ENCODE measurements at places on chromosomes 11 and 22.
A peak's percentile ranks its signal among the peaks of the same experiment; 100 is the strongest.

- no peak for DNase-seq
Observed at GRCh38 chr11:12150831-12151382, 40.5 kb downstream of the MICAL2 start.

- DNase-seq = no peak
Observed at GRCh38 chr11:103826856-103827255, 209.6 kb upstream of the DDI1 start.

GRCh38 chr11:85988780-85989179 is 80.1 kb downstream of the PICALM start:
- DNase-seq = no peak

- DNase-seq = no peak
Observed at GRCh38 chr11:43872995-43873394, 7.6 kb upstream of the ALKBH3 start.

- DNase-seq = no peak
Observed at GRCh38 chr11:16403851-16404250, 47.5 kb upstream of the SOX6 start.

DNA sequence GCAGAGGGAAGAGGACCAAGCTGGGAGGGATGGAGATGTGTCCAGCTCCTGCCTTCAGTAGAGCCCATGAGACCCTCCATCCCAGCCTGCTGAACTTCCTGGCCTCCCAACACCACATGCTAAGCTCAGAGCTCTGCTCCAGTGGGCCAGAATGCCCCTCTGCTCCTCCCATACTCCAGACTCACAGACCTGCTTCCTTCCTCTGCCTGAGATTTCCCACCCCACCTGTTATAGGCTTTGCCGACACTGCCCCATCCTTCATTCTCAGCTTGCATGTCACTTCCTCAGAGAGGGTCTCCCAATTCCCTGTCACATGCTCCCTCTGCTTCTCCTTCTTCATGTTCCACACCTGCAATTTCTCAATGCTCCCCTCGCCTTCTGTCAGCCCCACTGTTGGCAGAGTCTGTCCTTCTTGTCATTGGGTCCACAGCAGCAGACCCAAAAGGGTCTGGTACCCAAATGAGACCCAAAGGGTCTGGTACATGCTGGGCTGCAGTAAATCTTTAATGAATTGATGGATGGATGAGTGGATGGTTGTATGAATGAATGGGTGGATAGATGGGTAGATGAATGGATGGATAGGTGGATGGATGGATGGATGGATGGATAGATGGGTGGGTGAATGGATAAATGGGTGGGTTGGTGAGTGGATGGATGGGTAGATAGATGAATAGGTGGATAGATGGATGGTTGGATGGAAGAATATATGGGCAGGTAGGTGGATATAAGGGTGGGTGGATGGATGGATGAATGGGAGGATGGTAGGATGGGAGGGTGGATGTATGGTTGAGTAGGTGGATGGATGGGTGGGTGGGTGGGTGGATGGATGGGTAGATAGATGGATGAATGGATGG is 105.3 kb upstream of the FGF3 start:
- DNase-seq = no peak

GRCh38 chr11:17952487-17952886 is 60.4 kb downstream of the SERGEF start:
- DNase-seq = no peak

- DNase-seq = no peak
Observed at GRCh38 chr11:118921929-118922744, 3.6 kb downstream of the BCL9L start.

- no peak for DNase-seq
Observed at GRCh38 chr11:124150684-124151083, 32.5 kb upstream of the OR10D3 start.

DNA sequence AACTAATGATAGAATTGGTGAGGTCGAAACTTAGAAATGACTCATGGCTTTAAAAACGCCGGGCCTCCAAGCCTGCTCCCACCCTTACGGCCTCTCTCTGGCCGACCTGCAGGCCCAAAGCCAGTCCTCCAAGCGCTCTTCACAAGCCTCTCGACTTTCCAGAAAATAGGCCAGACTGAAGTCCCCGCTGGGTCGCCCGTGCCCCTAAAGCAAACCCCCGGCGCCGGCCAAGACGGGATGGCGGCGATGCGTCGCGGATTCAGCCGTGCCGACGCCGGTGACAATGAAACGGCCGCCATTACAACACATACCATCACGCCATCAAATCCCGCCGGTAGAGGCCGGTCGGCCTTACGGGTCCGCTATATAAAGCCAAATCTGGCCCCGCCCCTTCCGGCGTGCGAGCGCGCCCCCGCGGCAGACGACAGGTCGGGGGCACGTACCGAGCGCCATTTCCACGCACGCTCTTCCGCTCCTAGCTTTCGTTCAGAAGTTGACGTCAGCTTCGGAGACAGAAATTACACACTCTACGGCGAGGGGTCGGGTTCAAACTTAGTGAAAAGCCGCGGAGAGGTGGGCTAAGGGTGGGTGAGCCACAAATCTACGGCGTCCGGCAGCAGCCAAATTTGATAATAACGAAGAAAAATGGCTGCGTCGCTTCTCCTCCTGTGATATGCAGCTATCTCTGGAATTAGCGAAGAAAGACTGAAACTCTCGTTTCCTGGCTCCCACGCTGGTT is at the start of gene RPL3:
Gene RPL3, minus strand, starts transcription at position 340 of the 739 bp plus-strand sequence. Its CDS starts 26 bp downstream, at position 314.
- peak; percentile 98 for DNase-seq

- no peak for DNase-seq
Observed at GRCh38 chr22:21862386-21863245, 4.8 kb downstream of the MAPK1 start.

GRCh38 chr22:43880541-43880991 is 11.2 kb downstream of the PNPLA5 start:
- no peak for DNase-seq

DNA sequence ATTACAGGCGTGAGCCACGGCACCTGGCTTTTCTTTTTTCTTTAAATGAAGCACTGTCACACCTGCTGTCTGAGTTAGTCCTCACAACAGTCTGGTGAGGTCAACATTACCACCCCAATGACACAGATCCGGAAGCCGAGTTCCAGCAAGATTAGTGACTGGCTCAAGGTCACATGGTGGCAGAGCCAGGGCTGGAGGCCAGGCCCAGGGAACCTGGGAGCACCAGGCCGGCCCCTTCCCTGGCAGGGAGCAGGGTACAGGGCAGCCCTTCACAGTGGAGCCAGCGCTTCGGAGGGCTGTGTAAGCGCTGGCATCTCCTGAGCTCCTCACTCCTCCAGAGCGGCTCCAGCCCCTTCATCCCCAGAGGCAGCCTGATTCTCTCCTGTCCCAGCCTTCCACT is 118.7 kb downstream of the ST3GAL4 start:
- DNase-seq = no peak

DNA sequence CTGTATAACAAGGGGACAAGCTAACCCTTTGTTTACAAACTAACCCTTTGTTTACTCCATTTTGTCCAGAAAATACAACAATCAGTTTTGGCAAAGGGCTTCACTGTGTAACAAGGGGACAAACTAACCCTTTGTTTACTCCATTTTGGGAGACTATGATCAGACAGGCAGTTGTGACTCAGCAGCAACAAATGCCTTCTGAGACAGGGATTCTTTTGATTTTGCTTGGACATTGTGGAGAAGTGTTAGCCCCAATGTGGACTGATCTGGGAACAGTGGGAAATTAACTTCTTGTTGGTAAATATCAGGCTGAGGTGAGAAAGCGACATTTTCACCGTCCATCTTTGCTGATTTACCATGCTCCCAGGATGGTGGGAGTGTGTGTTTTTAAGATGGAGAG is 983 bp downstream of the EHF start:
- DNase-seq = no peak

- DNase-seq = no peak
Observed at GRCh38 chr11:133981156-133981555, 24.4 kb upstream of the IGSF9B start.

DNA sequence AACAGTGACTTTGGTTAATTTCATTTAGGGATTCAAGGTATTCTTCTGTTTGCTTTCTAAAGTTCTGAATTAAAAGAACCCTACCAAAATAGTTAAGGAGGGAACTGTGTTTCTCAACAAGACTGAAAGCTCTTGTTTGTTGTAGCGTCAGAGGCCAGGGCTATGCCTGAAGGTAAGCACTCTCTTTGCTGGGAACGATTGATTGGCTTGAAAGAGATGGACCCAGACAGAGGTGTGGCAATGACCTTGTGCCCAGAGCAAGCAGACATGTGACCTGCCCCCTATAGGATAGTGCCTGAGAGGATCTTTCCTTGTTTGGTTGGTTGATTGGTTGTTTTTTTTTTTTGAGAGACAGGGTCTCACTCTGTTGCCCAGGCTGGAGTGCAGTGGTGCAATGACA is 68.3 kb upstream of the CECR2 start:
- no peak for DNase-seq

DNA sequence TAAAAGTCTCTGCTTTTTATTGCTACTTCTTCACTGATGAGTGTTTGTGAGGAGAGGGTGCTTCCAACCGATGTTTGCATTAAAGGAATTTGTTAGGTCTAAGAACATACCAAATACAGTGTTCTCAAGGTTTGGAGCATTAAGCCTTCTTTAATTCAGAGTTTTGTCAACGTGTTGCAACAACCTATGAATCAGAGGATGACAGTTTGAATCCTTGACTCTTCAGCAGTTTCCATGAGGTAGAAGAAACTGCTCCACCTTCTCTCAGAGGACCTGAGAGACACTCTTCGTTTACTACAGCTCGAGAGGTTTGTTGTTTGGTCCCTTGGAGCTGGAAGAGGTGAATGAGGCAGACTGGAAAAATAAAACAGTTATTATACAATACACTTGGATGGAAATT is 55.7 kb downstream of the NCAM1 start:
- DNase-seq = no peak

- no peak for DNase-seq
Observed at GRCh38 chr22:46748908-46749675, 11.0 kb upstream of the CERK start.

DNA sequence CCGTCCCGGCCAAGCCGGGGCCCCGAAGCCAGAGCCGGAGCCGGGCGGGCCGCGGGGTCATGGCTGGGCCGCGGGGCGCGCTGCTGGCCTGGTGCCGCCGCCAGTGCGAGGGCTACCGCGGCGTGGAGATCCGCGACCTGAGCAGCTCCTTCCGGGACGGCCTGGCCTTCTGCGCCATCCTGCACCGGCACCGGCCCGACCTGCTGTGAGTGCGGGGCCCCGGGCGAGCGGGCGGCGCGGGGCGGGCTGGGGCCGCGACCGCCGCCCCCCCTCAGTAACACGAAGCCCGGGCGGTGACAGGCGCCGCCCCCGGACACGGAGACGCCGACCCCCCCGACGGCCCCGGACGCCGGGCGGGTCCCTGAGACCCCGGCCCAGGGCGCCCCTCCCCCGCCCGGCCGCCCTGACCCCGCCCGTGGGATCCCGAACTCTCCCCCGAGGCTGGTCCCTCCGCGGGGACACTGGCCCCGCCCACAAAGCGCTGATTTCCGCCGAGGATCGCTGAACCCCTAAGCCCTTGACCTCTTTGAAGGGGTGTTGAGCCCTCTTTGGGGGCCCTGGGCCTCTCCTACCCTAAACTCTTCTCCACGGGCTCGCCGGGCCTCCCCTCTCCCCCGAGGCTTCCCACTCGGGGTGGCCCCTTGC is 389 bp downstream of the MICALL1 start:
- no peak for DNase-seq

GRCh38 chr22:46148816-46149511 is 1.4 kb upstream of the PPARA start:
- DNase-seq = no peak

DNA sequence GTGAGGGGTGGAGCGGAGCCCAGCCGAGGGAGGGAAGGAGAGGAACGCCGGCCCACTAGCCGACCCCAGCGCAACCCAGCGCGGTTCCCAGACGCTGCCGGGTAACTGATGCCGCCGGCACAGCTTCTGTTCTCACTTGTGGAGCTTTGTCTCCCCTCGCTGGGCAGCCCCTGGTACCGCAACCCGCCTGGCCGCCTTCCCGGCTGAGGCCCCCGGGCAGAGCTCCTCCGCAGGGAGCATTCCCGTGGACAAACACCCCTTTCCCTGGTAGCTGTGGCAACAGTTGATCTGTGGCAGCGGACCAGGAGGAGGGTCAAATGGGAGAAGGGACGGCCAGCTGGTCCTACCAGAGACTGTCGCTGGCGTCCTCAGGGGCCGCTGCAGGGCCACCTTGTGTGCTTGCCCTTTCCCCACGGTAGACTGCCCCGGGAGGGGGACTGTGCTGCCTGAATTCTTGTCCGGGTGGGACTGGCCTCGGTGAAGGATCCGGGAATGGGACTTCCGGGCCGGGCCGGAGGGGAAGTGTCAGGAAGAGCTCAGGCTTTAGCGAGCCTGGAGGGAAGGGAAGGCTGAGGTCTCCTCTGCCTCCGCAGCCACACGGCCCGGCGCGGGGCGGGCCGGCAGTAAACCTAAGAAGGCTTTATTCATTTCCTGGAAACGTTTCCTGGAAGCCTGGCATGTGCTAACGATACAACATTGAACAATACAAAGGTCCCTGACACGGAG is 468.0 kb downstream of the OPCML start:
- DNase-seq = no peak

GRCh38 chr11:76798202-76798581 is 15.0 kb downstream of the TSKU start:
- DNase-seq = no peak

DNA sequence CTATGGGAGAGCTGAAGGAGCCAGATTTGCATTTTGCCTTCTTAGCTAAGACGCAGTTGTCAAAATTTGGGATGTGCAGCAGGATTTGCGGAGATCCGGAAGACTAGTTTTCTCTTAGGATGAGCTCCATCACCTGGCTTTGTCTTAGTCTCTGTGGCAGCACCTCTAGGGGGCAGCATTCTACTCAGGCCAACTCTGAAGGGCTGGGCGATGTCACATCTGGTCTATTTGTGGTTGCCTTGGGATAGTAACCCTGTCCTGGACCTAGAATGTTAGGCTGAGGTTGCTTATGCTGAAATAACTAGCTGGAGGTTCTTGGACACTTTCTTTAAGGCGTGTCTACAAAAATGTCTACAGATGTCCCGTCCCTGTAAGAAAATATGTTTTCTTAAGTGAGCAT is 116.2 kb downstream of the FAT3 start:
- peak; percentile 0 for DNase-seq

- DNase-seq = no peak
Observed at GRCh38 chr22:17893900-17894535, 119.7 kb upstream of the BID start.

DNA sequence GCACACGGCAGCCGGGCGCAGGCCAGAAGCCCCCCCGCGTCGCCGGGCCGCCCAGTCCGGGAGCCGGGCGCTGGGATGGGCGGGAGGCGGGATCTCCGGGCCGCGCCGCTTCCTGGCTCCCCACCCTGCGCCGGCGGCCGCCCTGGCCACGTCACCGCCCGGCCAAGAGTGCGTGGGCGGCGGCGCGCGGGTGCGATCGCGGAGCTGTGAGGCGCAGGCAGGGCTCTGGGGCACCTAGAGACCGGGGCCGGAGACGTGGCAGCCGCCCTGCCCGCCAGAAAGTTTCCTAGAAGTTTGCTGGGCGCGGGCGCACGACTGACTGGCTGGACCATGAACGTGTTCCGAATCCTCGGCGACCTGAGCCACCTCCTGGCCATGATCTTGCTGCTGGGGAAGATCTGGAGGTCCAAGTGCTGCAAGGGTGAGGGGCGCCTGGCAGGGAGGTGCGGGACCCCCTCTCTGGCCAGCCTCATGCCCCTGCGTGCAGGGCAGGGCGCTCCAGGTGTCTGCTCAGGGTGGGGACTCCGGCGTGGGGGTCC is at the start of gene KDELR3:
Gene KDELR3, plus strand, starts transcription at position 193 of the 539 bp plus-strand sequence. Its CDS starts 138 bp downstream, at position 331.
- DNase-seq = no peak

GRCh38 chr11:62548545-62549335 is 2.1 kb upstream of the AHNAK start:
- no peak for DNase-seq

Data from GM12864 (cell line).